ENCODE measurements at places on chromosomes 6 and 20. TPM values are rescaled to one million over a fixed set of nuclear protein-coding genes. Genes with fewer than 3 reads are reported as not detected.

Gene SLC35F1
- total RNA-seq = not detected

Gene BEND6
- total RNA-seq = 20.6 TPM

Gene DZANK1
- 3.4 TPM for total RNA-seq

Gene RAD21L1
- not detected for total RNA-seq

Gene GPR6
- total RNA-seq = not detected

Gene BPIFB3
- total RNA-seq = not detected

Gene RPRD1B
- total RNA-seq = 19.6 TPM

Gene SNAP25
- total RNA-seq = not detected

Gene HS3ST5
- not detected for total RNA-seq

DNA sequence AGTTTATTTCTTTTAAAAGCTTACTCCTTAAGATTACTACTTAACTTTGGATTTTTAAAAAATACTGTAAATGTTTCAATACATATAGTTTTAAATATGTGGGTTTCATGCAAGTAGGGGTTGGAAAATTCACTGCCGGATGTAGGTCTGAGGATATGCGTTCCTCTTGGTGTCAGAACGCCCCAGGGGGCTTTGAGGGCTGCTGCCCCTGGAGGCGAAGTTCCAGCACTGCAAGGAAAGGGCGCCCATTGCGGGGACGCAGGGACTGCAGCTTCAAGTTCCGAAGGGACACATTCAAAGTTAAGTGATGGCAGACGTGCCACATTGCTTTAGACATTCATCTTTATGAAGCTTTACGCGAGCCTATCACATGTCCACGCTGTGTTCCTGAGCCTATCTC lies 152.9 kb downstream of the SOD2 start:
- DNase-seq = no peak
- H3K4me3 ChIP-seq = no peak overlapping the region
- H3K27me3 ChIP-seq = peaks cover 15% of the 10 kb centered on the region
- H3K27ac ChIP-seq = no peak overlapping the region
- no peaks in the 10 kb centered on the region for H3K36me3 ChIP-seq

- no peak overlapping the region for H3K27ac ChIP-seq
- no peak for DNase-seq
- no peak overlapping the region for H3K4me3 ChIP-seq
Observed at GRCh38 chr6:35710241-35710847, 21.6 kb upstream of the FKBP5 start.

DNA sequence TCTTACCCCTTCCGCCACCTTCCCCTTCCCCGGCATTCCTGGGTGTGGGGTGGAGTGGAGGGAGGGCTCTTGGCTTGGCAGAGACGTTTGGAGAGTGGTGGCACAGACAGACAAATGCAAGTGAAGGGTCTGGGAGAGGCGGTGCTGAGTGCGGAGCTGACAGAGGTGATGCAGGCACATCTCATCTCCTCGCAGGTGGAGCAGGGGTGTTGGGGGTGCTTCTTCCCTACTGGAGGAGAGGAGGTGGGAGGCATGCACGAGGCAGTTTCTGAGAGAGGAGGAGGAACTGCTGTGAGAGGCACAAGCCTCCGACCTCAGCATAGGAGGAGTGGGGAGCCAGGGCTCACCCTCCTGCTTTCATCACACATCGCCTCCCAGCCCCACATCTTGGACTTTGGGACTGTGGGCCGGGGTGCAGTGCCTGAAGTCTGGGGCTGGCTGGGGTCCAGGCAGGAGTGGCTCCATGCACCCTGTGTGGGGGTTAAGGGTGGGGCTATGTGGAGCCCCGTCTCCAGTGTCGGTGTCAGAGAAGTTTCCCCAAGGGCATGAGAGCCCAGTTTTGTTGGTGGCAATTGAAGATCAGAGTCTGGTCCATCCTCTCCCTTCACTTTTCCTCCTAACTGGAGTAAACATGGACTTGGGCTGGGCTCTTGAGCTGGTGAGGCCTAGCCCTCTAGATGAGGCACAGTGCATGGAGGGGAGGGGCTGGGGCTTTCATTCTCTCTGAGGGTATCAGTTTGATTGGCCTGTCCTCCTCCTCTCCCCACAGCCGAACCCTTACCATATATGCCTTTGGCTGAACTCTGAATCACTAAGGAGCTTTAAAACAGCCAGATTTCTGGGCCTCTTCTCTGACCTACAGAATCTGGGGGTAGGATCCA lies 20.2 kb upstream of the SLC22A7 start:
- peaks cover 23% of the 10 kb centered on the region for H3K27me3 ChIP-seq
- H3K4me1 ChIP-seq = peaks cover 13% of the 10 kb centered on the region
- no peak for DNase-seq
- no peak overlapping the region for H3K27ac ChIP-seq
- no peaks in the 10 kb centered on the region for H3K36me3 ChIP-seq

- H3K36me3 ChIP-seq = no peaks in the 10 kb centered on the region
- H3K27me3 ChIP-seq = no peaks in the 10 kb centered on the region
- no peak overlapping the region for H3K4me3 ChIP-seq
- no peak for DNase-seq
- peaks cover 37% of the 10 kb centered on the region for H3K4me1 ChIP-seq
- H3K27ac ChIP-seq = peak overlapping the region; percentile 62
Observed at GRCh38 chr6:110528930-110529325, 52.5 kb upstream of the SLC22A16 start.

DNA sequence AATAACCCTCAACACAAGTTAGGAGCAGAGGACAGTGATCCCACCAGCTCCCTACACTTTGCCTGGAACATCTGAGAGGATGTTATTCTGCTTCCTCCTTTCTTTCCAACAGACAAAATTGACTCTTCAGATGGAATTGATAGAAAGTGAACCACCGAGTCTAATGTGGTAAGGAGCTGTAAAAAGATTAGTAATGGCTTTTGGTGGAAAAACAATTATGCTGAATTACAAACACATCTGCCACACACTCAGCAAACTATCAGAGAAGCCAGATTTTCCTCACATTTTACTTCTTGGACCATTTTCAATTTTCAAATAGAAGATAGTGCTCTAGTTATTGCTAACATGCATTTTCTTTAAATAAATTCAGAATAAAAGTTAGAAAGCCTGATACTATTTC lies 171.8 kb upstream of the COL21A1 start:
- no peak overlapping the region for H3K27ac ChIP-seq
- no peaks in the 10 kb centered on the region for H3K27me3 ChIP-seq
- DNase-seq = no peak
- no peak overlapping the region for H3K4me3 ChIP-seq

GRCh38 chr6:137097057-137097456 lies 52.3 kb upstream of the IL20RA start:
- no peak overlapping the region for H3K27ac ChIP-seq
- H3K4me3 ChIP-seq = no peak overlapping the region
- H3K27me3 ChIP-seq = no peaks in the 10 kb centered on the region
- DNase-seq = peak; percentile 35
- no peaks in the 10 kb centered on the region for H3K4me1 ChIP-seq

DNA sequence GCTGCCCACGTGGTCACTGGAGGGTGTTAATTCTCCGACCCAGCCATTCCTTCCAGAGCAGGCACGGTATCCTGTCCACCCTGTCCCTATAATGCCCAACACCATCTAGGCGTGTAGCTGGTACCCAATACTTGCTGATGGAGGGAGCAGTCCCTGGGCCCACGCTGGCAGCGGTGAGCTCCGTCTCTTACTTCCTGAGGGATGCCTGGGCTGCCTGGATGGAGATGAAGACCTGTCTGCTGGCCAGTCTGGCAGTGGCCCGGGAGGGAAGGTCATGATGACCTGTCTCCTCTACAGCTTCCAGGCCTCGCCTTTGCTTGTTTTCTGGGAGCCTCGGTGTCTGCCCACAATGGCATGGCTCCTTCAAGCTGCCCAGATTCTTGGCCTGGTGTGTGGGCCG lies 297.9 kb upstream of the SUPT3H start:
- no peaks in the 10 kb centered on the region for H3K4me1 ChIP-seq
- DNase-seq = no peak
- no peak overlapping the region for H3K4me3 ChIP-seq
- H3K36me3 ChIP-seq = no peaks in the 10 kb centered on the region
- H3K27me3 ChIP-seq = no peaks in the 10 kb centered on the region

GRCh38 chr6:135257631-135258405 lies 76.7 kb downstream of the MYB start:
- no peak overlapping the region for H3K27ac ChIP-seq
- no peaks in the 10 kb centered on the region for H3K4me1 ChIP-seq
- peaks cover 8% of the 10 kb centered on the region for H3K27me3 ChIP-seq

DNA sequence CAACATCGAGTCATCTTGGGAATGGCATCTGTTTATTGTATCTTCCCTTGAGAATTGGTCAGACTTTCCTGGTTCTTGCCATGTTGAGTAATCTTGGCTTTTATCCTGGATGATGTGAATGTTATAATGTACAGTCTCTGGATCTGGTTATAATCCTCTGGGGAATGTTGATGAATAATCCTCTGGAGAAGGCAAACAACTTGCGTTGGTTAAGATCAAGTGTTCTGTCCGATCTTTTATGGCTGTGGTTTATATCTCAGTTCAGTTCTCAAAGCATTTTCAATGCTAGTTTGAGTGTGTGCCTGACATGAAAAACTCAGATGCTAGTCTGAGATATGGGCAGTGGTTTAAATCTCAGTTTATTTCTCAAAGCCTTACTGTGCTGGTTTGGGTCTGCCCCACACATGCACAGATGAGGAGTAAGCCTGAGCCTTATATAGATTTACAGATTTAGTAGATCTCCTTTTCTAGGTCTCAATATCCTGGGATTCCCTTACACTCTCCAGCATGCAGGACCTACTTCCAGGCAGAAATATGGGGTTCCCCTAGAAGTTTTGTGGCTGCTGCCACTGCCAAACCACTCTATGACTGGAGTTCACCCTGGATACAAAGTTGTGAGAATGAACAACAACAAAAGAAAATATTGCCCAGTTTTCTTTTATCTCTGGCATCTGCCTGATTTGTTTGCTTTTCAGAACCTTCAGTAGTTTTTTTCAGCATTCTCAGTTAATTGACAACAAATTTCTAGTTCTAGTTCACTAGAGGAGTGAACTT lies 191.8 kb upstream of the MAN1A1 start:
- H3K4me1 ChIP-seq = peaks cover 16% of the 10 kb centered on the region
- DNase-seq = peak; percentile 98
- peak overlapping the region; percentile 93 for H3K27ac ChIP-seq
- H3K27me3 ChIP-seq = no peaks in the 10 kb centered on the region

DNA sequence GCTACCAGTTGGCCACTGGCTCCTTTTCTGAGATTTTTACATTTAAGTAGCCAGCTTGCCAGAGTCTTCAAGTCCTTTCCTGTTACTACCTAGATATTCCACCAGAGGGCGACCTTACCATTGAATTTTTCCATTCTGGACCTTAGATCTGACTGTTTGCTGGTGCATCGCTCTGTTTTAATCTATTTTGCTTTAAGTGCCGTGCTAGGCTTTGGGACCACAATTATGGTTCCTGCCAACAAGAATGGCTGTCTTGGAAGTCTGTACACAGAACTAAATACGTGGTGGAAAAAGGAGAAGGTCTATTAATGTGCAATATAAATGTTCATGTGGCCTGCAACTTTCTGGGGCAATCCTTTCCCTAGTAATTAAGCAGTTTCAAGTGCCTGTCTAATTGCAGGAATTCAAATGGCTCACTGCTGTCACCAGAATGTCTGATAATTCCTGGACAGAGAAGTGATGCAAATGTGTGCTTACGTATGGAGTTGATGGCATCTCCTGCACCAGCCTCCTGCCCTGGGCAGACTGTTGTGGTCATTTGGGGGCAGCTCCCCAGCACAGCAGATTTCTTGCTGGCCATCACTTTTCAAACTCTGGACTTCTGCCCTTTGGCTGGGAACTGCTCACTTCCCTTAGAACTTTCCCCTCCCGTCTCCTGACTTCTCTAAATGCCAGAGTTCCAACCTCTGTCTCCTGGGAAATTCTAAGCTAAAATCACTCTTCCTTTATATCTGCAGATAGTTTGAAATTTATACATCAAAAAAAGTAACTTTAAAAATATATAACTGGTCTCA lies 5.6 kb upstream of the HLA-DOA start:
- peaks cover 43% of the 10 kb centered on the region for H3K27me3 ChIP-seq
- H3K27ac ChIP-seq = no peak overlapping the region
- H3K4me3 ChIP-seq = no peak overlapping the region
- H3K4me1 ChIP-seq = no peaks in the 10 kb centered on the region
- peak; percentile 79 for DNase-seq
- no peaks in the 10 kb centered on the region for H3K36me3 ChIP-seq

DNA sequence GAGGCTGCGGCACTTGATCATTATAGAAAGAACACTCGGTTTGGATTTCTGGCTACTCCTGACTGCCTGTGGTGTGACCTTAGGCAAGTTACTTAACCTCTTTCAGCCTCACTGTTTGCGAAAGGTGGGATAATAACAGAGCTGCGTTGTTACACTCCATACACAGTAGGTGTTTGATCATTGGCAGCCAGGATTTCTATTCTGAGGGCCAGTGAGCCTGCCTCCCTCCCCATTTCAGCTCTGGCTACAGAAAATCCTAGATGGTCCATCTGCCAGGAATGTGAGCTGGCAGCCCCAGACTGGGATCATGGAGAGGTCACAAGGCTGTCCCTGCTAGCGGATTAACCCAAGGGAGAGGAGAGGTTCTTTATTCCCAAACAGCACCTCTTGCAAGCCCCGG lies 2.7 kb downstream of the KCNB1 start:
- H3K4me1 ChIP-seq = no peaks in the 10 kb centered on the region
- no peak overlapping the region for H3K4me3 ChIP-seq
- no peak for DNase-seq
- H3K36me3 ChIP-seq = no peaks in the 10 kb centered on the region
- H3K27me3 ChIP-seq = peaks cover 50% of the 10 kb centered on the region

- peaks cover 60% of the 10 kb centered on the region for H3K27me3 ChIP-seq
- no peak overlapping the region for H3K4me3 ChIP-seq
- DNase-seq = no peak
Observed at GRCh38 chr6:431504-431903, 40.0 kb downstream of the IRF4 start.

DNA sequence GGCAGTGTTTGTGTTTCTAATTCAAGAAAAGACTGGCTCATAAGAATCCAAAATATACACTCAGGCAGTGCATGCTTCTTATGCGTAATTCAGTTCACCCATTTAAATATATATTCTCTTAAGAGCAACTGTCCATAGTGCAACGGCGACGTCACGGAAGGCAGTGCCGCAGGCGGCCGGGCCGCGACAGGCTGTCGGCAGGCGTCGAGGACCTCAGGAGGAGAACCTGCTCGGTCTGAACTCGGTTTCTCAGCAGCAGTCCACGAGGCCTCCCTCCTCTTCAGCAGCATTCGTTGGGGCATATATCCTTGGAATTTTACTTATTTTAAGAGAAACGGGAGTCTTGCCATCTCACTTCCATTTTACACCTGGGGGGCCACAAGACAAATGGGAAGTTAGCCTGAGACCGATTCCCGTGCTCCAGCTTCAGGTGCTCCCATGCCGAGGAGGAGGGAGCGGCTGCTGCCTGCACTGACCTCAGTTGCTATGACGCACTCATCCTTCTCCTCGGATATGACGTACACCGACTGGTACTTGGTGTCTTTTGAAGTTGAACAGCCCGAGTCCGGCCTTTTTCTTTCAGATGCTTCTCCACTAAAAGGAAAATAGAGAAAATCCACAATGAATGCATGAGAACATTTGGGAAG lies 8.2 kb downstream of the DLL1 start:
- no peak for DNase-seq
- 0 out of 2 replicates have a peak, but pooled peaks cover 3% of the 10 kb centered on the region for H3K4me1 ChIP-seq
- no peaks in the 10 kb centered on the region for H3K27me3 ChIP-seq
- H3K27ac ChIP-seq = no peak overlapping the region

GRCh38 chr6:110944681-110945151 lies 13.8 kb upstream of the GTF3C6 start:
- H3K27me3 ChIP-seq = no peaks in the 10 kb centered on the region
- peaks cover 6% of the 10 kb centered on the region for H3K4me1 ChIP-seq
- H3K36me3 ChIP-seq = no peaks in the 10 kb centered on the region
- DNase-seq = peak; percentile 97
- peak overlapping the region; percentile 31 for H3K4me3 ChIP-seq
- peak overlapping the region; percentile 87 for H3K27ac ChIP-seq

- H3K27me3 ChIP-seq = no peaks in the 10 kb centered on the region
- H3K4me1 ChIP-seq = peaks cover 12% of the 10 kb centered on the region
- peak overlapping the region; percentile 96 for H3K4me3 ChIP-seq
- peaks cover 3% of the 10 kb centered on the region for H3K36me3 ChIP-seq
- H3K27ac ChIP-seq = no peak overlapping the region
- DNase-seq = no peak
Observed at GRCh38 chr6:33578164-33578563, 1.9 kb downstream of the BAK1 start.

Measured in GM23248 (cell line).